ENCODE measurements at places on chromosomes 11 and 22.

DNA sequence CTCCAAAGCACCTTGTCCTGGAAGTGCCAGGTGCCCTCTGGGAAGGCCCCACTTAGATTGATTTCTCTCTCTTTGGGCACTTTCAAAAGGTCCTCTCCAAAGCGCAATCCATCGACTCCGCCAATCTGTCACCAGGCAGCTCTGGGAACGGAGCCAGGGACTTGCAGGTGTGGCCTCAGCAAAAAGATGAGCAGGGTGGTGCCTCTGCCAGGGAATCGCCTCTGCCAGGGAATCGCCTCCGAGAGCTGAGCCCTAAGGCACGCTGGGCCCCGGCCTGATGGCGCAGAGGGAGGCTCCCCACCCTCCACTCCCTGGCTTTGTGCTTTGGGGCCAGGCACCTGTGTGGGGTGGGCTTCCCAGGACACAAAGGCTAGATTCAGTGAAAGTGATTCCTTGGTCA is 1391.3 kb downstream of the TBC1D22A start:
- DNase-seq, result no peak

GRCh38 chr11:67640021-67640757 is 626 bp upstream of the TBX10 start:
- no peak for DNase-seq

DNA sequence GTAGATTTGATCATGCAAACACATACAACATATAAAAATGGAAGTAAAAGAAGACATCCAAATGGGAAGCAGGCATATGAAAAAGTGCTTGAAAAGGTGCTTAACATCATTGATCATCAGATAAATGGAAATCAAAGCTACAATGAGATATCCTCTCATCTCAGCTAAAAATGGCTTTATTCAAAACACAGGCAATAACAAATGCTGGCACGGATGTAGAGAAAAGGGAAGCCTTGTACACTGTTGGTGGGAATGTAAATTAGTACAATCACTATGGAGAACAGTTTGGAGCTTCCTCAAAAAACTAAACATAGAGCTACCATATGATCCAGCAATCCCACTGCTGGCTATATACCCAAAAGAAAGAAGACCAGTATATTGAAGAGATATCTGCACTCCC is 549 bp upstream of the TCN1 start:
- no peak for DNase-seq

DNA sequence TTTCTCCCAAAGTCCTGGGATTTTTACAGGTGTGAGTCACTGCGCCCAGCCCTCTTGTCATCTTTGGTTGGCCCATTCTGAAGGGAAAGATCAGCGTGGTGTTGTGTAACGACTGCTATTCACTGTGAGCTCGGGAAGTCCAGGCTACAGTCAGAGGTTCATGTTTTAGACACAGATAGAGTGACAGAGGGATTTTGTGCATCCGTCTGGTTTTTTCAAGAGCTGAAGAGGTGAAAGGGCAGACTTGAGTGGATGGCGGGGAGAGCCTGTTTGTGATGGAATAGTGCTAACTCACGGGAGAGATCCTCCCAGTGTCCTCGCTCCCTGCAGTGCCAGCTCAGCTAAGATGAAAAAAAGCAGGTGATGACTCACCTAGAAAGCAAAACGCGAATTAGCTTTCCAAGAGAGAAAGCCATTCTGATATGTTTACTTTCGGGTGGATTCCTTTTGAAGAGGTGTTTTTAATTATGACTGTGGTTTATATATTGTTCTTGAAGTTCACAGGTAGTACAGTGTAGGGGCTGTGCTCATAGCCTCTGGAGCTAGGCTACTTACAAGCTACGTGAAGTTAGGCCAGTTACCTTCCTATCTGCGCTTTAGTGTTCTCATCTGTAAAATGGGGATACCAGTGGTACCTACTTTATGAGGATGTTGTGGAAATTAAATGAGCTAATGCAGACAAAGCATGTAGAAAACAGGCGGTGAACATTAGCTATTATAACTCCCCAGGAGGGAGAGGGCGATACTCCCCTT is 67.2 kb downstream of the C11orf91 start:
- DNase-seq, result no peak

DNA sequence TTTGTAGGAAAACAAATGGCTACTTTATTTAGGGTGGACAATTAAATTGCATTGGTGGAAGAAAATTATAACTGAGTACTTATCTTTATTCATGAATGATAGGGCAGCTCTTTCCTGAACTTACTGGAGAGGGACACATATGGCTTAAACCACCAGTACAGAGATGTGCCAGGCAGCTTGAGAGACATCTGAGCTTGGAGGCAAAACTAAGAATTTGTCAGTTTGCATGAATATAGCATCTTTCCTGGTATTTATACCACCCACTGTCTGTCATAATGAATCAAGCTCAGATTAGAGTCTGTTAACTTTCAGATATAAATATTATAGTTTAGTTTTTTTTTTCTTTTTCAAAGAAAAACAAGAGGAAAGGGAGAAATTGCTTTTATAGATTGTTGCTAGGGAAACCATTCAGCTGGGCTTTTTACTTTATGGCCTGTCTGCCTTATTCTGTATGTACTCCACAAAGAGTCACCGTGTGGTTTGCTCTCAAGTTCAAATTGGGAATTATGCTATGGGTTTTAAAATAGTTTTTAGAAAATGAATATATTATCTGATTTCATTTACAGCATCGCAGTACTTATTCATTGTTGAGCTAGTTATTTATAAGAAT is 477.0 kb upstream of the CHORDC1 start:
- DNase-seq, result no peak

DNA sequence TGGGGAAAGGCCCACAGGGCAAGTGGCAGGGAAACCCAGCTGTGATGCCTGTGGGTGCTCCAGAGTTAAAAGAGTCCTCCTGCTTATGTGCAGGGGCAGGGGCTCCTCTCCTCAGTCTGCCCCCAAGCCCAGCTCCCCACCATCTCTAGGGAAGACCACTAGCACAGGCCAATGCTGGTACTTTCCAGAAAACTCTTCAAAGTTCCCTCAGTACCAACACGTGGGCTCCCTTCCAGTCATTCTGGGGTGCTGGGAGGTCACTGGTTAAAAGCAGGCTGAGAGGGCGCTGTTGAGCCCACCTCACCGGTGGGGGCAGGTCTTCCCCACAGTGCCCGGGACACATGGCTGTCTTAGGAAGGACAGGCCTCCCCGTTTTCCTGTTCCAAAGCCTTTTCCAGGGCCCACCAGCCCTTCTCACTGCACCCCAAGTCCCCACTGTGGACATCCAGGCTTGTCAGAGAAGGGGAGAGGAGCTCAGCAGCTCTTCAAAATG is 154.6 kb downstream of the TRIM29 start:
- no peak for DNase-seq

- no peak for DNase-seq
Observed at GRCh38 chr22:27627444-27627833, 174.1 kb downstream of the MN1 start.

GRCh38 chr11:128463371-128463829 is 124.0 kb downstream of the ETS1 start:
- no peak for DNase-seq

- DNase-seq, result no peak
Observed at GRCh38 chr22:30132290-30132996, 52.2 kb downstream of the HORMAD2 start.

- no peak for DNase-seq
Observed at GRCh38 chr11:67269401-67270255, 3.4 kb downstream of the GRK2 start.

DNA sequence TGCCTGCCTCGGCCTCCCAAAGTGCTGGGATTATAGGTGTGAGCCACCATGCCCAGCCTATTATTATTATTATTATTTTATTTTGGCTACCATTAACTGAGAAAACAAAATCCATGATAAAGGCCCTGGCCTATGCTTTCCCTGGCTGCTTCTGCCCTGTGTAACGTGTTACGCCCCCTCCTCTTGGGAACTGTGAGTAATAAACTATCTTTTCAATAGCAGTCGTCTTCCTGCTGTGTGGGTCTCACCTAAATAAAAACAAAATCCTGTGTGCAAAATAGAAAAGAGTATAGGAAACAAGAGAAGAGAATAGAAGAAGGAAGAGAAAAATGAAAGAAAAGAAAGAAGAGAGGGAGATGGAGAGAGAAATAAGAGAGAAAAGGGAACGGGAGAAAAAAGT is 237.0 kb downstream of the MIAT start:
- no peak for DNase-seq

DNA sequence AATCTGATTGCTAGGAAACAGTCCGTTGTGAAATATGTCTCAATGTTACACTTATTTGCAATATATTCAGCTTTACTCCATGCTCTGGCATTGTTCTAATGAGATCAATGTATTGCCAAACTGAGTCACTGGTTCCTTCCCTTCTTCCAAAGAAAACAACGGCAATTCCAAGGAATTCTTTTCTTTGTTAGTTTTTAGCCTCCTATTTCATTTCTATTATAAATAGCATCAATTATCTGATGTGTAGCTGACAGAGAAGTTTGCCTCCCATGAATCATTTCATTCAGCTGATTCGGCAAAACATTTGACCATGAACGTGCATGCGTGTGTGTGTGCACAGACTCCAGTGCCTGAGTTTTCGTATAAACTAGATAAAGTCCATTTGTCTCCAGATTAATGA is 346.8 kb downstream of the ETS1 start:
- no peak for DNase-seq

- no peak for DNase-seq
Observed at GRCh38 chr22:32625985-32626384, 151.4 kb downstream of the FBXO7 start.

GRCh38 chr11:70882716-70883085 is 369.7 kb downstream of the SHANK2 start:
- no peak for DNase-seq

- DNase-seq, result no peak
Observed at GRCh38 chr22:21876486-21877176, 9.2 kb upstream of the MAPK1 start.

DNA sequence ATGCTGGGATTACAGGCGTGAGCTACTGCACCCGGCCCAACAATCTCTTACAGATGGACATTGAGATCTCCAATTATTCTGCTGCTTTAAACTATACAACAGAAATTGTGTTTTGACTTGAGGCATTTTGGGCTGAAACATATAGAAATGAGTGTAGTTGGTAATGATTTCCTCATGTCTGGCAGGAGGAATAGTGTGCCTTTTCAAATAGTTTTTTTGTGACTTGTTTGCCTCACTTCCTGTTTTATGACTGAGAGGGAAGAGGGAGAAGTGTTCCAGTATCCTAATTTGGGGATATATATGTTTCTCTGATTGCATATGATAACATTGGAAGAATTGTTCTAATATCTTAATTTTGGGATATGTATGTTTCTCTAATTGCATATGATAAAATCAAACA is 40.2 kb downstream of the EP300 start:
- DNase-seq, result no peak

GRCh38 chr22:46931414-46931813 is 169.0 kb downstream of the TBC1D22A start:
- DNase-seq, result no peak

All from activated CD8-positive, alpha-beta memory T cell treated with anti-CD3 and anti-CD28 coated beads for 4 hours (primary cell).